ENCODE measurements at places on chromosomes 4 and X. TPM values are rescaled to one million over a fixed set of nuclear protein-coding genes. Genes with fewer than 3 reads are reported as not detected.

Gene CYLC1
- polyA plus RNA-seq = 5.8 TPM

Gene MAGEA10
- 4.2 TPM for polyA plus RNA-seq

Gene MTMR8
- polyA plus RNA-seq = 0.47 TPM

Gene KIF4A
- polyA plus RNA-seq = 2.4 TPM

Gene FAM3A
- polyA plus RNA-seq = 24.0 TPM

Gene HSFX3
- 16.6 TPM for polyA plus RNA-seq

Gene BEX5
- 18.6 TPM for polyA plus RNA-seq

DNA sequence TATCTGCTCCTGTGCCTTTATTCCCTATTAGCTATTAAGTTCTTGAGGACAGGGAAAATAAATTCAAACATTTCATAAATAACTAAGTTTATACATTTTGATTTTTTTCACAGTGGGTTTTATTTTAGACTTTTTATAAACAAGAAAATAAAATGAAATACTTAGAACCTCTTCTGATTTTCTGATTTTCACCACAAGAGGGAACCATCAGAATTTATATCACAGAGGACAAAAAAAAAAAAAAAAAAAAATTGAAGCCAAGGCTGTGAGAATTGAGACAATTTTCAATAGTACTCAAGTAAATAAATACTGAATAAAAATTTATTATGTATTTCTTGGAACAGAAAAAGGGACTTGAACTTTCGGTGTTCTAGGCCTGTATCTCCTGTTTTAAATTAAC lies 288.1 kb downstream of the SH3BGRL start:
- DNase-seq = no peak

DNA sequence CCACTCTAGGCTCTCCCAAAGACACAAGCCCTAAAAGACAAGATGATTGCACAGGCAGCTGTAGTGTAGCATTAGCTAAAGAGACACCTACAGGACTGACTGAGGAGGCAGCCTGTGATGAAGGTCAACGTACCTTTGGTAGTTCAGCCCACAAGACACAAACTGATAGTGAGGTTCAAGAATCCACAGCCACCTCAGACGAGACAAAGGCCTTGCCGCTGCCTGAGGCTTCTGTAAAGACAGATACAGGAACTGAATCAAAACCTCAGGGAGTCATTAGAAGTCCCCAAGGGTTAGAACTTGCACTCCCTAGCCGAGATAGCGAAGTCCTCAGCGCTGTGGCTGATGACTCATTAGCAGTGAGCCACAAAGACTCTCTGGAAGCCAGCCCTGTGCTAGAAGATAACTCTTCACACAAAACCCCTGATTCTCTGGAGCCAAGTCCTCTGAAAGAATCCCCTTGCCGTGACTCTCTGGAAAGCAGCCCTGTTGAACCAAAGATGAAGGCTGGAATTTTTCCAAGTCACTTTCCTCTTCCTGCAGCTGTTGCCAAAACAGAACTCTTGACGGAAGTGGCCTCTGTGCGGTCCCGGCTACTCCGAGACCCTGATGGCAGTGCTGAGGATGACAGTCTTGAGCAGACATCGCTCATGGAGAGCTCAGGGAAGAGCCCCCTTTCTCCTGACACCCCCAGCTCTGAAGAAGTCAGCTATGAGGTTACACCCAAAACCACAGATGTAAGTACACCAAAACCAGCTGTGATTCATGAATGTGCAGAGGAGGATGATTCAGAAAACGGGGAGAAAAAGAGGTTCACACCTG lies 306.3 kb downstream of the ANK2 start:
- no peak for DNase-seq

DNA sequence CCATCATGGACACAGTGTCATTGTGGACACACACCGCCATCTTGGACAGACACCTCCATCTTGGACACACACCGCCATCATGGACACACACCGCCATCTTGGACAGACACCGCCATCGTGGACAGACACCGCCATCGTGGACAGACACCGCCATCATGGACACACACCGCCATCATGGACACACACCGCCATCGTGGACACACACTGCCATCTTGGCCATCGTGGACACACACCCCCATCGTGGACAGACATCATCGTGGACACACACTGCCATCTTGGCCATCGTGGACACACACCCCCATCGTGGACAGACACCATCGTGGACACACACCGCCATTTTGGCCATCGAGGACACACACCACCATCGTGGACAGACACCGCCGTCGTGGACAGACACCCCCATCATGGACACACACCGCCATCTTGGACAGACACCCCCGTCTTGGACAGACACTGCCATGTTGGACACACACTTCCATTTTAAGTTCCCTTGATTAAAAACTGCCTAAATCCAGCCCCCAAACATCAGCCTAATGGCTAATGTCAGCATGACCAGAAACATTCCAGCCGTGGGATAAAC lies 9.1 kb downstream of the ASMTL start:
- DNase-seq = no peak

DNA sequence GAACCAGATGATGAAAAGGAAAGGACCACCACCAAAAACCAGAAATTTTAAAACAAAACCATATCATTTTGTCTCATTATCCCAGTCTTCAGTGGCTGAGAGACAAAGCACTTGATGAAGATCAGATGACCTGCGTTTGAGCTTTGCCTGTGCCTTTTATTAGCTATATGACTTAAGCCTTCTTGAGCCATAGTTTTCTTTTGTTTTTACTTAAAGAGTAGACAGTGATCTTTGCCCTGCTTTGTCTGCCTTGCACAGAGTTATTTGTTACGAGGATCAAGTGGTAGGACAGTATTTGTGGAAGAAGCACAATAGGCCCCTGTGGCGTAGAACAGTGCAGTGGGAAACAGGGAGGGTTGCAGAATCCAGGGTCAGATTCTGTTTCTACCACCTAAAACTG lies 89.9 kb downstream of the SLC10A6 start:
- no peak for DNase-seq

DNA sequence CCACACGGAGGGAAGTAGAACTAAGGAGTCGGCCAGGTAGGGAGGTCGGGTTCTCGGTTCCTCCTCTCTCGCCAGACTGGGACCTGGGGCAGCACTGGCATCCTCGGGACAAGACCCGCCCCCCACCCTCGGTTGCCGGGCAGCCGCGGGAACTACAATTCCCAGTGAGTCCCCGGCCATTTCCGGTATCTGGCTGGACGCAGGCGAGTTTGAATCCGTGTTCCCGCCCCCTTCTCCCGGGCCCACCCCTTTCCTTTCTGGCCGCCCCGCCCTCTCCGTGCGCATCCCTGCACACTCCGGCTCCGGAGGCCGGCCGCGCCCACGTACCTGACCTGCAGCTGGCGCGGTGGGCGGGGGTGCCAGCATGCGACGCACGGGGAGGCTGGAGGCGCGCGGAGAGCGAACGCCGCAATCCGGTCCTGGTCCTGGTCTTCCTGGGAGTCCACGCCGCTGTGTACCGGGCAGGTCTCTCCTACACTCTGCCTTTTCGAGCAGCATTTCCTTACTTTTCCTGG lies 10.2 kb upstream of the DLG3 start:
- DNase-seq = peak; percentile 92

- no peak for DNase-seq
Observed at GRCh38 chrX:39477762-39478120, 620.0 kb downstream of the BCOR start.

- DNase-seq = peak; percentile 54
Observed at GRCh38 chrX:72121383-72121782, 10.3 kb downstream of the RTL5 start.

DNA sequence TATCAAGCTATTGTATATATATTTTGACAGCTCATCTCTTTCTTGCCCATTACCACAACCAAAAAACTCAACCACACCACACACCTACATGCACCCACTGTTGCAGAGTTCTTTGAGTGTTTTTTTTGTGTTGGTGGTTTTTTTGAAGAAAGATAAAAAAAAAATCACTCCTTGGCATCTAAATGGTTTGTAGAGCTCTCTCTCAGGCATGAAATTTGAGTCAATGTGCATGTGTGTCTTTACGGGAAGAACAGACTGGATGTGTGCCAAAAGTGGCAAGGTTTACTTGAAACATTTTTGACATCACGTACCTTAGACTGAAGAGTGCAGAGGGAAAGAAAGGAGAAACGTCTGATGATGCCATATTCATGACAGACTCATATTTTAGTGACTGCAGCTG lies 154.2 kb downstream of the FHIP1A start:
- no peak for DNase-seq

GRCh38 chr4:7557456-7557855 lies 122.7 kb upstream of the PSAPL1 start:
- DNase-seq = no peak

GRCh38 chrX:119783026-119783425 lies 8.4 kb downstream of the RPL39 start:
- no peak for DNase-seq

- no peak for DNase-seq
Observed at GRCh38 chrX:43971966-43972961, 926 bp downstream of the NDP start.

DNA sequence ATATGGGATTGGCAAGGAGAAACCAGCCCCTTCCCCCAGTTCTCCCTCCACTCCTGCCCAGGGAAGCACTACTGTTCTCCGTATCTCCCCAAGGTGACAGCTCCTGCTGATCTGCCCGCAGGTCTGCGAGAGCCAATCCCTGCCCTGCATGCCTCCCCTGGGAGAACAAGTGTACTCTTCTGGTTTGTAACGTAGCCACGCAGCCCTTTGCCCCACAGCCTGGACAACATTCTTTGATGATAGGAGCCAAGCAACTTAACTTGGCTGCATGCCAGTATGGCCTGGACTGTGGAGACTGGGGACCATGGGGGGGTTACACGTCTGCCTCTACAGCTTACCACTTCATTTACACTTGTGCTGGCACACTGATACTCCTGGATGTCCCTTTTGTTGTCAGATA lies 2.0 kb downstream of the STBD1 start:
- DNase-seq = no peak

DNA sequence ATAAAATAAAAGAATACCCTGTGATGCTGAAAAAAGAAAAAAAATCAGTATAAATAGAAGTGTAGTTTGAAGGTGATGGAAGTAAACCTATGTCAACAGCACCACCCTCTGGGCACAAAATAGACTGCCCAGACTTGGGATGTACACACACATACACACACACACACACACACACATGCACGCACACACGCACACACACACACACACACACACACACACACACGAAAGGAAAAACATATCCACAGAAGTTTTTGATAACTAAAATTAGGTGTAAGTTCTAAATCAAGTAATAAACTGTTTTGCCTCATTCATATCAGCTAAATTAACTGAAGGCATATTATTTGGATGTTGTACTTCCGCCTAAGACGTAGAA lies 40.5 kb downstream of the ANXA5 start:
- peak; percentile 78 for DNase-seq

- no peak for DNase-seq
Observed at GRCh38 chr4:58209551-58209950, 1099.4 kb upstream of the IGFBP7 start.

GRCh38 chr4:52595001-52595400 lies 64.1 kb downstream of the USP46 start:
- peak; percentile 66 for DNase-seq

DNA sequence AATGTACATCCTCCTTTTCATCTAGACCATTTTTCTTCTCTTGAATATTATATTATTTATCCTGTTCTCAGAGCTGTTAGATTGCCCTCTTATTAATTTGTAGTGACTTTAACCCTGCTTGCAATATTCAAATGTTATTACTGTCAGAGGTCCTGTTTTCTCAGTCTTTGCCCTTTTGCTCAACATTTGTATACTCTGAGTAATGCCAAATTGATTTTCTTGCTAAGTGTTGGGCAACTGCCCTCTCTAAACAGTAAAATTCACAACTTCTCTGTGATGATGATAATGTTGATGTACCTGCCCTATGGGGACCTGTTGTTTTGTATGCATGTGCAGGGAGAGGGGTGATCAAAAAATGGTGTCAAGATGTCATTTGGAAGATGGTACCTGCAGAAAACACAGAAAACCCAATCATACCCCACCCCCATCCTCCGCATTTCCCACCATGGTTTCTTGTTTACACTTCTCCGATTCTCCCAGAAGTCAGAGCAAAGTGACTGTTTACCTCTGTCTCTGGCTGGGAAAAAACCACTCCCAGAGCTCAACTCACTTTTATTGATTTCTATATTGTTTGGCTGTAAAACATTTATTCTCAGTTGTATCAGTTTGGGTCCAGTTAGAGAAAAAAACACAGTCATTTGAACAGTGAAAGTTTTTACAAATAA lies 694.0 kb downstream of the IL1RAPL1 start:
- no peak for DNase-seq

DNA sequence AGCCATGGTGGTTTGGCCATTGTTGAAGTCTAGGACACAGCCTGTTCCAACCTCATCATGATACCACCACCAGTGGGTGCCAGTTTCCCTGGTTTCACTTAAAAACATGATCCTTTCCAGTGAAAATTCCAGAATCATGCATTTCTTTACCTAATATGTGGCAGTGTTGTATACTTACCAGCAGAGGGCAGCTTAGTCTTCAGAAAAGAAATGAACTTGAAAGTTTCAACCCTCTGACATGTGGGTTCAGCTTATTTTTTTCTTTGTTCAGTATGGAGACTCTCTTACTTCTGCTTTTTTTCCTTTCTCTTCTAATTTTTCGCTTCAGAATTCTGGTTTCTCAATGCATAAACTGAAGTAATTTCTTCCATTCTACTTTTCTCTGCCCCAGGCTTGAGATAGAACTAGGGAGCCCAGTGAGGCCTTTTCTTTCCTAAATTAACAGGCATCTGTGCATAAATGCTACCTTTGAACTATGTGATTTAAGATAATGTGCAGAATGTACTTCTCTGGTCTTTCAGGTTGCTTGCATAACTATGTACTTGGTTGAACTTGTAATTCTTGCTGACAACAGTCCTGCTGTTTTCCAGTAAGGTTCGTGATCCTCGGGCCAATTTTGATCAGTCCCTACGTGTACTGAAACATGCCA lies 10.7 kb downstream of the LIAS start:
- DNase-seq = peak; percentile 75

Measured in testis (tissue), 5 donors.